Epithelial cell of prostate (primary cell): ENCODE measurements at places on chromosomes 6 and 20.
A peak's percentile ranks its signal among the peaks of the same experiment; 100 is the strongest.

DNA sequence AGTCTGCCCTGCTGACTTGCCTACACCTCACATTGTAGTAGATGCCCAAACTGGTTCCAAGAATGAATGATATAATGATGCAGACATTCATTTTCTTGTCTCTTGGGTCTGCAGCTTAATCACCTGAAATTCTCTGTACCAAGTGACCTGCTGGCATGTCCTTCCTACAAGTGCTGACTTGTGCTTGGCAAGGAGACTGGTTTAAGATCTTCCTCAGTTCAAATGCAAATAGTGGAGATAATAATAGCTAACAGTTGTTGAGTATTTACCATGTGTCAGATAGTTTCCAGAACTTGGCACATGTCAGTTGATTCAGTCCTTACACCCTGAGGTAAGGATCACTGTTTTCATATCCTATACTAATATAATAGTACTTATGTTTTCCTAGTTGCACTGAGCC, 223.4 kb downstream of the SLC24A3 start:
- DNase-seq = peak; percentile 20

DNA sequence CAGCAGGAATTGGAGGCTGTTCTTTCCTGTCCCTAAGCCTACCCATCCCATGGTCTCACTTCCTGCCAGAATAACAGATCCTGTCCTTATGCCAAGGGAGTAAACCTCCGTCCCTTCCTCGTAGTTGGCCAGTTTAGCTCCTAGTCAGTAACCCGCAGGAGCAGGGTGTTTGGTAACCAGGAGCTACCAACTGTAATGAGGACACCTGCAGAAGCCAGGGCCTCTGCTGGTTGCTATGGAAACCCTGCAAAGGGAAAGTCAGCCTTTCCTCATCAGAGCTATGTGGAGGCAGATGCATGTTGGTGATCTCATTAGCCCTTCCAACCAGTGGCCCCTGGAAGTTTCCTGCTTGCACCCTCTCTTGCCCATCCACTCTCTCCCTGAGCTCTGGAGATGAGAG, 368.2 kb upstream of the SULF2 start:
- no peak for DNase-seq

DNA sequence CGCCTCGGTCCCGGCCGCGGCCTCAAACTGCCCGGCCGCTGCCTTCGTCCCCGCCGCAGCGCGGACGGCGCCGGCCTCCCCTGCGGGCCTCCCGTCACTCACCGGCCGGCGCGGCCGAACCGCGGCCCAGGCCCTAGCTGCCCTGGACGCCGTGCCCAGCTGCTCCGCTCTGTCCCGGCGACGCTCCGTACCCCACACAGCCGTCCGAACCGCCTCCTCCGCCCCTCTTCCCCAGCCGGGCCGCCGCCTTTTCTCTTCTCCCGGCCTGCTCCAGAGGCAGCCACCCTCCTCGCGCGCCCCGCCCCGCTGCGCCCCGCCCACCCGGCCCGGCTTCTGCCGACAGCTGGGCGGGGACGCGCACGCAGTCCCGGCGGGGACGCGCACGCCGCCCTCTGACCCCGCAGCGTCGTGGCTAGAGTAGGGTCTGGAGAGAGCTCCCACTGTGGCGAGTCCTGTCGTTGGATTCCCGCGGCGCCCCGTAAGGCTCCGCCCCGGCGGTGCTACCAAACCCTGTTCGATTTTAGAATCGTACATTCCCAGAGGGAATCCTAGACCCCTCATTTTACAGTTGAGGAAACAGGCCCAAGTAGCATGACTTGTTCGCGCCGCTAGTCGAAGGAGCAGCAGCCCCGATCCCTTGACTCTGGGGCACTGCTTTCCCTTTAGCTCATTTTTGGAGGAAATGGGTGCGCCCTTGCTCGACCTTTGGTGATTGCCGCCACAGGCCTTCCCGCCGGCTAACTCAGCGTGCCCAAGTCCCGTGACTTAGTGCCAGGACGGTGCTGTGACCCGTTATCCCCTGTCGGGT, at the start of gene FBXO30:
FBXO30 (minus strand) TSS at position 295 of the 808 bp plus-strand sequence. CDS start 8,390 bp downstream, outside the sequence.
- DNase-seq = peak; percentile 22

DNA sequence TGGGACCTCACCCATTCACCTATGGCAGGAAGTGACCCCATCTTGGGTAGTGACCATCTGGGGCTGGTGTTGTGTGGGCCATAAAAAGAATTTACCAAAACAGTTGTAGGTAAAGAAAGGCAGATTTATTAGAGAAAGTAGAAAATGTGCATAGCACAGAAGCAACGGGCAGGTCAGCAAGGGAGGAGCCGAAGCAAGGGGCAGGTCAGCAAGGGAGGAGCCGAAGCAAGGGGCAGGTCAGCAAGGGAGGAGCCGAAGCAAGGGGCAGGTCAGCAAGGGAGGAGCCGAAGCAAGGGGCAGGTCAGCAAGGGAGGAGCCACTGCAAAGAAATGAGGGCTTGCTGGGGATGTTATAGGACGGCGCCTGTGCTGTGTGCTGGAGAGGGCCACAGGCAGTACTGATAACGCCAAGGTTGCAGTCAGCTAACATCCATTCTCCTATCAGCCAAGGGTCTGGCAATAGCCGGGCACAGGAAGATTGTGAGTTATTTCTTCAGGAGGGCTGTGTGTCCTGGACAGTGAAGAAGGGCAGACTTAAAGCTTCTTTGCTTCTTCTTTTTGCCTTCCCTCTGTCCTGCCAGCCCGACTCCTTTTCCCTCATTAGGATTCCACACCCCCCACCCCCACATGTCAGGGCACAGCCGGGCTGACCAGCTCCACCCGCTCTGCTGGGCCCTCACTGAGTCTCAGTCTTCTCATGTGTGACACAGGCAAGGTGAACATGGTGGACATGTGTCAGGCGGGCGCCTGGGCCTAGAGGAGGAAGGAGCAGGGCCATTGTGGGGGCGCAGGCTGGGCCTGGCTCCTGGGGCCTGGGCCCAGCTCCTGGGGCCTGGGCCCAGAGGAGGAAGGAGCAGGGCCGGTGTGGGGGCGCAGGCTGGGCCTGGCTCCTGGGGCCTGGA, 31.6 kb upstream of the CHRNA4 start:
- no peak for DNase-seq

- DNase-seq = no peak
Measured at GRCh38 chr20:59811681-59812171, 121.7 kb downstream of the SYCP2 start.

- DNase-seq = no peak
Measured at GRCh38 chr20:39268981-39269461, 306.9 kb downstream of the DHX35 start.

- no peak for DNase-seq
Measured at GRCh38 chr6:44052419-44053023, 74.7 kb downstream of the MRPL14 start.

DNA sequence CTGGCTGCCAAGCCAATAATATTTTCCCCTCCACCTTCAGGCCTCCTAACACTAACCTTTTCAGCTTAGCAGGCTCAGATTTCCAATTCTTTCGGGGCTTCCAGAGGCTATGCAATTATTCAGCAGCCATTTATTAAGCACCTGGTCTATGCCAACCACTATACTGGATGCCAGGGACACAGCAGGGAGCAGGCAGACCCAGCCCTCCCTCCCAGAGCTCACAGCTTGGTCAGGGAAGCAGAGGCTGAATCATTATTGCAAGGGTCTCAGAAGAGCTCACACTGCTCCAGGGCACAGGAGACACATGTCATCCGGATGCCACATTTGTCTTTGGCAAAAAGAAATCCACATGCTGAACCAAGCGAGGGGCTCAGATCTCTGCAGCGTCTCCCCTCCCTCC, 1.3 kb downstream of the BPIFB1 start:
- DNase-seq = no peak

GRCh38 chr20:16952965-16953364, 204.8 kb downstream of the OTOR start:
- no peak for DNase-seq

- no peak for DNase-seq
Measured at GRCh38 chr20:3242172-3242692, 3.2 kb upstream of the SLC4A11 start.

DNA sequence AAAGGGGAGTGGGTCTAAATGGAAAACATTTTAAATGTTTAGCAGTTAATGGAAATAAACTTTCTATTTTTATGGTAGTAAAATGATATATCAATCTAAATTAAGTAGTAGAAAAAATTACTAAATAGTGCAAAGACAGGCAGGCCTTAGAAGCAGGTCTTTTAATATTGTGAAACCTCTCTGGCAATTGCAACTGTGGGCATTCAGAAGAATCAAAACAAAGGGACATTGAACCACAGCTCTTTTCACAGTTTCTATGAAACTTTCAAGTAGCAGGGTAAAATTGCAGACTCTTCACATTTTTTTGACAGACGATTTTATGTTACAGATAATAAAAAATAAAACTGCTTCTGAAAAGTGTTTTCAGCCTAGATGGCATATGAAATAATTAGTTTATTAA, 533.7 kb downstream of the BCKDHB start:
- no peak for DNase-seq

DNA sequence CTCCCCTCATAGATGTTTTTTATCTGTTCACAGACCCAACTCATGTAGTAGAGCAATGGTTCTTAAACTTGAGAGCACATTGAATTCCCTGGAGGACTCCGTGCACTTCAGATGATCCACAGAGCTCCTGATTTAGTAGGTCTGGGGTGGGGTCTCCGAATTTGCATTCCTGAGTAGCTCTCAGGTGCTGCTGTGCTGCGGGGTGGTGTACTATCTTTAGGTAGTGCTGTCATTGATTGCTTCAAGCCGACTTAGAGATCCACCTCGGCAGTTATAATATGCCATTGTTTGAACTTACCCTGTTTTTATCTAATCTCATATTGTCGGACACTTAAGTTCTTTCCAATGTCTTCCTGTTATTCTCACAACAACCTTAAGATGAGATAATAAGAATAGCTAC, 45.0 kb downstream of the BMP2 start:
- no peak for DNase-seq

DNA sequence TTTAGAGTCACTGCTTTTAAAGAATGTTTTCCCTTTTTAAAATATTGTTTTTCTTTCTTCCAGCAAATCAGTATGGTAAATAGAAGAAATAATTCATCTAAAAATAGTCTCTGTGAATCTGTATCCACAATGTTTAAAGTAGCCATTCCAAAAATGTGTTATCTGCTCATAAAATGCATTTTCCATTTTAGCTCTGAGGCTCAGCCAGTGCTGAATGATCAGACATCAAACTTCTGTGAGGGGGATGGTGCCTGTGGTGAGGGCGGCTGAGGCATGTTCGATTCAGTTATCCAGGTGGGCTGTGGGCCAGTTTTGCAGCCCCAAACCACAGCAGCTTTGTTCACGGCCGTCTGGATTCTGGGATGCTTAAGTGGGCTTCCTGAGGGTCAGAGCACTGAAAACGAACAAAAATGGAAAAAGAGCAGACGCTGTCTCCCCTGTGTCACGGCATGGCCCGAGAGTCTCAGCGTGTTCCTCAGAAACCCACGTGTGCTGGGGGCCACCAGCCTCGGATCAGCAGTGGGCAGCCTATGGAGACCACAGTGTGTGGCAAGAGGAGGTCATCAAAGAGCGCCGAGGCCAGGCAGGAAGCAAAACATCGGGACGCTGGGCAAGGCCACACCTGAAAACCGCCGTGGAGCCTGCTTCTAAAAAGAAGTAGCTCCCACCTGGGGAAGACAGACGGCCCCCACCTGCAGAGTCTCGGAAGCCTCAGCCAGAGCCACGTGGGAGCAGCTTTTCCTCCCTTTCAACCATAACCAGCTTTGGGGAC, 134.9 kb upstream of the THBS2 start:
- DNase-seq = no peak

- peak; percentile 82 for DNase-seq
Measured at GRCh38 chr6:15417811-15418210, 171.9 kb downstream of the JARID2 start.

DNA sequence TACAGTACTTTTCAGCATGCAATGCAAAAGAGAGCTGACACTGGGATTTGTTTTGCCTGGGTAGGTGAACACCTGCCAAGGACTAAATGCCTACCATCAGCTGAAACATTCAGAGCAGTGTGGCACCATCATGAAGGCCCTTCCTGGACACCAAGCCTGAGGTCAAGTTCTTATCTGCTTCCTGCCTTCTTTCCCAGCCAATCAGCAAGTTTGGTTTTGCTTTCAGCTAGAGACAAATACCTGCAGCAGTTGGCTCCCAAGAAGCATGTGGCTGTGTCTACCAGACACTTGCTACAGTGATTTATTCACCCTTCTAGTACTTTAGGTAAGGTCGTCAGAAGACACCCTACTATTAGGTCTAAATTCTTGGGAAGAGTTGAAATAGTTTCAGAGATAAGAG, 112.8 kb downstream of the TBX18 start:
- no peak for DNase-seq

- no peak for DNase-seq
Measured at GRCh38 chr6:36204068-36204753, 7.7 kb downstream of the BRPF3 start.

DNA sequence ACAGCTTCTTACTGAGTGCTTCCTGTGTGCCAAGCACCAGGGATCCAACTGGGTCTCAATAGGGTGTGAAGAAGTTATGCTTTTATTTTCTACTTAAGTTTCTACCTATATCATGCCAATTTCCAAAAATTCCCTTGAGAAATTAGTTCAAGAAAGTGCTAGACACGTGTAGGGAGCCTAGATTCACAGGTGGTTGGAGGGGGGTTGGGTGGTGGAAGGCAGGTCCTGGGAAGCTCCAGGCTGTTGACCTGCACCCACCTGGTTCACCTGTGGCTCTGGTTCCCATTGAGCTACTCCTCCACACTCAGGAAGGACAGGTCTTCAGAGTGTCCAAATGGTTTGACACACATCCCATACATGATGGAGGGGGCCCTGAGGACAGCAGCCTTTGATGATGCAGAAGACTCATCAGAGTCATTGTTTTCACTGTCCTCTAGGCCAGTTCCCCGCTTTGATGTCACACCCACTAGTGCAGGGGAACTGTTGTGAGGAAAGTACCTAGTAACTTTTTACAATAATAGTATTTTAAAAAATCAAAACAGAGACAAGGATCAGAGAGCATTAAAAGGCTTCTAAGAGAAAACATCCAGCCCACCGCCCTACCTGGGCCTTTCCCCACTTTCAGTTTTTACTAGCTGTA, 39.8 kb upstream of the MYL9 start:
- DNase-seq = no peak

DNA sequence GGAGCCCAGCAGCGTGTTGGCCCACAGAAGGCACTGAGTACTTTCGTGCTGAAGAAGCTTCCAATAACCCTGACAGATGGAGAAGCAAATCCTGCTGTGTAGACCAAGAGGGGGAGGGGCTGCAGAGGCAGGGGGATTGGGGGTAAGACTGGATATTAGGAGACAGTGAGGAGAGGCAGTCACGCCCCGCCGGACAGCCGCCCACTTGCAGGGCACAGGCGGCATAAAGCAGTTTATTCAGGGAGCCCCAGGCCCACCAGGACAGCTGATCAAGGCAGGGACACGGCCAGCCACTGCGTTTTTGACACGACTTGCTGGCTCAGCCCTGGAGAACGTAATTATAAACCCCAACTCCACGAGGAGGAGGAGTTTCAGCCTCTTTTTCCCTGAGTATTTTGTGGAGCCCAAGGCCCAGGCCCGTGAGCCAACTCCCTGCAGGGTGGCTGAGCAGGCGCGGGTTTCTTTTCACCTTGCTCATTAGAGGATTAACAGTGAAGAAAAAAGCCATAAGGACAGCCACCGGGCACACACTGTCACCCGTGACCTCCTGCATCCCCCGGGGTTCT, 177.9 kb downstream of the TFAP2C start:
- DNase-seq = no peak

DNA sequence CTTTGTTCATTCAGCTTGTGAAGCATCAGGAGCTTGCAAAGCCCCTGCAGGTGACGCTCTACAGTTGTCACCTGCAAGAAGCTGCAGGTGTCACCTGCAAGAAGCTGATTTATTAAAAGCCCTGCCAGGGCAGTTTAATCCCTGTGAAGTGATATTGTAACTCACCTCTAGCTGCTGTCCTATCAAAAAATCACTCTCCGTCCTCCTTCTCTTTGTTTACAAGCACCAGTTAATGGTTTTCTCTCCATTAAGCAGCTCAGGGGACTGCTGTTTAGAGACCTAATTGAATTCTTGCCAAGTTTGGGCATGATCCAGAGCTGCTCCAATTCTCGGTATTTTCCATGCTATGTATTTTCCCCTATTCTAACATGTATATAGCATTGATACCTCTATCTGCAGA, 345.9 kb downstream of the ARHGAP18 start:
- DNase-seq = no peak
